ENCODE measurements at places on chromosomes 16 and 17.
A peak's percentile ranks its signal among the peaks of the same experiment; 100 is the strongest.

- no peak for DNase-seq
These were observed 1.5 kb upstream of the CMIP start for GRCh38 chr16:81442916-81443687.

DNA sequence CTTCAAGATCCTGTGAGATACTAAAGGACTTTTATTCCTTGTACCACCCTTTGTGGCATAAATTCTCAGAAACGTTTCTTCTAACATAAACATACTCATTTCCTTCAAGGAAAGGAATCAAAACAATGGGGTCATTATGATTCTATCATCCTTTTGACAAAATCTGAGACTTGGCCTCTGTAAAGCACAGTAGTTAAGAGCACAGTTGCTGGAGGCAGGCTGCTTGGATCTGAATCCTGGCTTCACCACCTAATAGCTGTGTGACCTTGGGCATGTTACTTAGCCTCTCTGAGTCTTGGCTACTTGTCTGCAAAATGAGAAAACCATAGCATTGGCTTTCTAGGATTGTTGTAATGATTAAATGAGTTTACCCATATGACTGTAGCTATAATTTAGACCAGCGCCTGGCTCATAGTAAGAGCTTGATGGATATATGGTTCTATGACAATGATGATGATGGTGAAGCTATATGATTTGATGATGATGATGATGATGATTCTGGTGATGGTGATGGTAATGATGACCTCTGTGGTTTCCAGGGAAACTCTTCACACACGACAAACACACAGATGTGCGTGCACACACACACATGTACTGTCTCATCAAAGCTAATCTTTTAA is 6.1 kb upstream of the KRT31 start:
- DNase-seq = peak; percentile 31

DNA sequence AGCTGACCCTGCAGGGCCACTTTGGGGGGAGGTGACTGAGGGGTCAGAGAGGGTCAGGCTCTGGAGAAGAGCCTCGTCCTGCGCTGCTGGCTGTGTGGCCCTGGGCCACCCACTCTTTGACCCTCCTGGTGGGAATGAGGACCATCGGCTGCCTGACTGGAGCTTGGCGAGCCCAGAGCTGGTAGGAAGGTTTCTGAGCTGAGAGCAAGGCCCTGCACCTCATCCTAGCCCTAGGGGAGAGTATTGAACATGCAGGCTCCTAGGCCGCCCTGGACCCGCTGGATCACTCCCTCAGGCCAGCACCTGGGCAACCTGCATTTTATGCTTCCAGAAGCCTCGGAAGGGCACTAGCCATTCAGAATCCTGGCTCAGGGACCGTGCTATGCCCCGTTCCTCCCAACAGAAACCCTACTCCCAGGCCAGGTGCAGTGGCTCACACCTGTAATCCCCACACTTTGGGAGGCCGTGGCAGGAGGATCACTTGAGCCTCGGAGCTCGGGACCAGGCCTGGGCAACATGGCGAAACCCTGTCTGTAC is 14.5 kb downstream of the MAP2K3 start:
- DNase-seq = no peak

DNA sequence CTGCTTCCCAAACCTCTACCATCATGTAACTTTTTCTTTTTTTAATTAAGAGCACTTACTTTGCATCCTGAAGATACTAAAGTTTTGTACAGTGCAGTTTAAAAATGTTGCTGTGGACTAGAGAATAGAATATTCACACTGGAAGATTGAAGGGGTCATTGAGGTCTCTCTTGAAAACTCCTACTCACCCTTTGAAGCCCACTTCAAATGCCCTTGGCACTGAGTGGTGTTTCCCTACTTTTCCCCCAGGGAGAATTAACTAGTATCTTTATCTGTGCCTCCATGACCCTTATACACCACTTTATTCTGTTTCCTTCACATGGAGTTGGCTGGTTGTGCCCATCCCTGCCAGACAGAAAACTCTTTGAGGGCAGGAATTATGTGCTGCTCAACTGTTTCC is 19.6 kb upstream of the CRHR1 start:
- no peak for DNase-seq

DNA sequence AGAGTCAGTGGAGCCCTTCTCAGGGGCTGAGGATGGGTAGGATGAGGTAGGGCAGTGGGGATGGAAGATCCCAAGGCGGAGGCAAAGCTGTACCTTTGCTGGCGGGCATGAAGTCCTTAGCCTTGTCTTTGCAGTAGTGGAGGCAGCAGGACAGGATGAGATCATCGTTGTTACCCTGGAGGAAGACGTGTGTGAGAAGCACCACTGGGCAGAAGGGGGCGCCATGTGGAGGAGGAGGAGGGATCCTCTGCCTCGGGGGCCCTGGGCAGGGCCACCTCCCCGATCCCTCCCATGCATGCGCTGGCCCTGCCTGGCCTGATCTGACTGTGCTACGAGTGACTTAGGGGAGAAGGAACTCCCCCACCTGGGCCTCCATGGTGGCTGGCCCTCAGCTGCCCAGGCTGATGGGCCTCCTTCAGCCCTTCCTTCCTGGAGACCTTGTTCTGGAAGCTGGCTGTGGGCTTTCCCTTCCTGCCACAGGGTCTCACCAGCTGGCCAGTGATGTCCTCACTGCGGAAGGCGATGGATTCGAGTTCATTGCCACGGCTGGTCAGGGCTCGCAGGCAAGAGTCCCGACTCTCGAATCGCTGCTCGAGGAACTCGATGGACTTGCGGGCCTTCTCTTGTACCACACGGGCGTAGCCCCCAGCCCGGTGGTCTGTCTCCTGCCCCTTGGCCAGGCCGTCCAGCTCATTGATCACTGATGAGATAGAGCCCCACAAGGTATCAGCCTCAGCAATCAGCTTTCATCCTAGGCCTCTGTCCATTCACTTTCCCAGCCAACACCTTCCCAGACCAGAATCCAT is 10.3 kb downstream of the HIC1 start:
- peak; percentile 58 for DNase-seq

DNA sequence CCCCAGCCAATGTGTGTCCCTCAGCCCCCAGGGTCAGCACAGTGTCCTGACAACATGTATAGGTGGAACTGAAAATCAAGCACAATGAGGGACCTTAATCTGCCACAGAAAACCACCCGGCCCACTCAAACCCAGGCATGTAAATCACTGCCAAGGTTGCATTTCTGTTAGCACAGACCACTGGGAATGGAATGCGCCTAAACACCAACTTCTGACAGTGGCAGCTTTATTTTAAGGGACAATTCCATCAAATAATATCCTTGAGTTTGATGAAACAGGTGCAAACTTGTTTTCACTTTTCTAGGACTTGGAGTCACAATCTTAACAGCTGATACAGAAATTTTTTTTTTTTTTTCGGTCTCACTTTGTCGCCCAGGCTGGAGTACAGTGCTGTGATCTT is 37.3 kb upstream of the MRPS23 start:
- DNase-seq = no peak

DNA sequence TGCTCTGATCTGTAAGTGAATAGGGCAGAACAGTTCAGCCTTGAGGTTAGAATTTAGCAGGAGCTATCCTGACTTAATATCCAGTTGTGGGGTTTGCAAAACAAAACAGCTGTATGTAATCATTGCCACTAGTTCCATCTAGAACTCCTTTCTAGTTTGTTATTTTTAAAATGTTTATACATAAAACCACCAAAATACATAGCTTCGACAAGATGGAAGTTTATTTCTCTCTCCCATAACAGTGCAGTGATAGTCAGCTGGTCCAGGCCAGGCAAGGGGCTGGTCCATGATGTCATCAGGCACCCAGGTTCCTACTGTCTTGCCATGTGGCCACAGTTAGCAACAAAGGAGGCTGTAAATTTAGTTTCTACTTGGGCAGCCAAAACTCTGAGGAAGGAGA is 10.5 kb upstream of the PLK1 start:
- no peak for DNase-seq

DNA sequence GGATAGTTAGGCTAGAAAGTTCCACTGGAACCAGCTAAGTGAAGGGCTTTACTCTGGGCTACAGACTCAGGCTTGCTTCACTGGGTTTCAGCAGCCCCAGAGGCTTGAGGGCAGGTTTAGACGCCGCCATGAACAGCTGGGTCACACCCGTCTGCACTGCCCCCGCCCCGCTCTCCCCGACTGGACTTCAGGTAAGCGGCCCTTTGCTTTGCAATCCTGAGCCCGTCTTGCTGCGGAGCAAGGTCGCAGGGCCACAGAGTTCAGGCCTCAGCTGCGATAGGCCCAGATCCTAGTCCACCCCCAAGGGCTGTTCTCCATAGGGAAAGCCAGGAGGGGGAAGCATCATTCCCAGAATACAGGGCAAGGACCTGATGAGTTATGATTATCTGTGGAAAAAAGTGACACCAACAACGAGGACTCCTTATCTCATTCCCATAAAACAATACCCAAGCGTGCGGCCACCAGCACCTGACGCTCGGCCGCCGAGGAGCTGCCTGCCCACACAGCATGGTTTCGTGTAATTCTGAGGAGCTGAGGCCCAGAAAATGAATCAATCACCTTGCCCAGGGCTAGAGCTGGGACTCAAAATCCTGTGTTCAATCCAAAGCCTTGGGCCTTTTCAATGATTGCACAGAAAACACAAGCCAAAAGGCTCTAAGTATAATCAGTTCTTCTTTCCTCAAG is 20.4 kb downstream of the MEAK7 start:
- no peak for DNase-seq

- DNase-seq = no peak
These were observed 12.2 kb upstream of the TERF2 start for GRCh38 chr16:69397821-69398521.

DNA sequence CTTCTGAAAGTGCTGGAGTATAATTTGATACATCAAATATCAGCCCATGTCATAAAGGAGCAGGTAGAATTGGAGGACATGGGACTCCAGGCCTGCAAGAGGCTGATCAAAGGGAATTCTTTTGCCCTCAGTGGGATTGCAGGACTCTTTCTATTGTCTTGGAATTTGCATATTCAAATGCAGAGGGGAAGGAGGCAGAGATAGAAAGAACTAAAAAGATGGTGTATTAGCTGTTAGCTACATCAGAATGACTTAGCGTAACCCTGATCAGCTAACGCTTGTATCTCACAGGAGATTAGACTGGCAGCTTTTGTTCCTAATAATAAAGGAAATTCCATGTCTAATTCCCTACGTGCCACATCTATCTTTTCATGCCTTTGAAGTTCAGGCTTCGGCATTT is 1014.7 kb upstream of the RBFOX1 start:
- DNase-seq = no peak

DNA sequence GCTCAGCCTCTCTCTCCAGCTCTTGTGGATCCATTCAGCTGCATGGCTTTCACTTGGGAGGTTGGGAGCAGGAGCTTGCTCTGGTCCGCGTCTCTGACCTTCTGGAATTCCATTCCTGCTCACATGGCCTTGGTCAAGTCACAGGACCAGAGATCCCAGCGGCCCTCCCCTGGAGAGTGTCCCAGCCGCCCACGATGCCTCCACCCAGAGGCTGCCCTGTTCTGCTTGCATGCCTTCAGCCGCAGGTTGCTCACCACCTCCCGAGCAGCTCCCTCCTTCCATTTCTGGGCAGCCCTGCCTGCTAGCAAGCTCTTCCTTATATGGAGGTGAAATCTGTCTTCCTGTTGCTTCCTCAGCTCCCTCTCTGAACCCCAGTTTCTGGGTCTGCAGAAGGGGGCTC is 32.6 kb downstream of the RAI1 start:
- no peak for DNase-seq

- DNase-seq = no peak
These were observed 6.8 kb downstream of the ANKFY1 start for GRCh38 chr17:4256952-4257351.

- no peak for DNase-seq
These were observed 6.4 kb upstream of the DCAF7 start for GRCh38 chr17:63543822-63544420.

DNA sequence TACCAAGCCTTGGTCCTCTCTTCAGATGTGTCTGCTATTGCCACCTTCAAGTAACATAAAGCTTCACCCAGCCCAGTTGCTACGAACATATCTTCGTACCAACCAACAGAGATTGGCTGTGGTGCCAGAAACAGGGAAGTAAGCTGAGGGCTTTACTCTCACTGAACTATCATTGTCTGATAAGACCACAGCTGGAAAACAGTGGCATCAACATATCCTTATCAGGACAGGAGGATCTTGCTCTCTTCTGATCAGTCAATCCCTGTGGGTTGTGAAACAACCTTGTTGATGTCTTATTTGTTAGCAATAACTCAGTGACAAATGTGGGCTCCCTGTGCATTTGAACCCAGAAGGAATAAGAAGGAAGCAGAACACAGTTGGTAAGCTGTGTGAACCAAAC is 446.3 kb upstream of the MAF start:
- DNase-seq = no peak

GRCh38 chr16:89619840-89620239 is 6.4 kb downstream of the DPEP1 start:
- no peak for DNase-seq

- no peak for DNase-seq
These were observed 29.6 kb upstream of the FBXO47 start for GRCh38 chr17:38996660-38997337.

- DNase-seq = no peak
These were observed 11.3 kb downstream of the TIMM22 start for GRCh38 chr17:1008008-1008761.

- peak; percentile 64 for DNase-seq
These were observed at the start of gene RPL19 for GRCh38 chr17:39200070-39200879. Gene RPL19, plus strand, starts transcription at chr17:39200283. Its CDS starts 62 bp downstream, at chr17:39200345.

DNA sequence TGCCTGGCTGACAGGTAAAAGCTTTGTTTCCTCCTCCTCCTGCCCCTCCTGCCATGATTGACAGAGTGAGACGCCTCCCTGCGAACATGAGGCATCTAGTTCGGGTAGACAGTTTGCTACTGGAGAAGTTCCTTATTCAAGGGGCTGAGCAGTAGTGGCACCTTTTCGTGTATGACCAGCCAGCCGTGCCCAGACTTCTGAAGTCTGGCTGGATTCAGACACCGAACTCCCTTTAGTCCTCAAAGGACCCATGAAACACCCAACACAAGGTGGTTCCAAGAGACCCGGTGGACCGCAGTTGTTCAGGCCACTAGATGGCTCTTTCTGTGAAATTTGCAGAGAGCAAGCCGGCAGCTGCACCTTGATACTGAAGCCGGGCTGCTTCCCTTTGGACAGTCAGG is 192.8 kb downstream of the XYLT1 start:
- no peak for DNase-seq

- no peak for DNase-seq
These were observed 295.3 kb downstream of the SOX9 start for GRCh38 chr17:72416054-72416675.

Measured in activated CD4-positive, alpha-beta T cell treated with anti-CD3 and anti-CD28 coated beads for 24 hours (primary cell).